ENCODE measurements at places on chromosomes 5 and 9. TPM values are rescaled to one million over a fixed set of nuclear protein-coding genes. Genes with fewer than 3 reads are reported as not detected.

DNA sequence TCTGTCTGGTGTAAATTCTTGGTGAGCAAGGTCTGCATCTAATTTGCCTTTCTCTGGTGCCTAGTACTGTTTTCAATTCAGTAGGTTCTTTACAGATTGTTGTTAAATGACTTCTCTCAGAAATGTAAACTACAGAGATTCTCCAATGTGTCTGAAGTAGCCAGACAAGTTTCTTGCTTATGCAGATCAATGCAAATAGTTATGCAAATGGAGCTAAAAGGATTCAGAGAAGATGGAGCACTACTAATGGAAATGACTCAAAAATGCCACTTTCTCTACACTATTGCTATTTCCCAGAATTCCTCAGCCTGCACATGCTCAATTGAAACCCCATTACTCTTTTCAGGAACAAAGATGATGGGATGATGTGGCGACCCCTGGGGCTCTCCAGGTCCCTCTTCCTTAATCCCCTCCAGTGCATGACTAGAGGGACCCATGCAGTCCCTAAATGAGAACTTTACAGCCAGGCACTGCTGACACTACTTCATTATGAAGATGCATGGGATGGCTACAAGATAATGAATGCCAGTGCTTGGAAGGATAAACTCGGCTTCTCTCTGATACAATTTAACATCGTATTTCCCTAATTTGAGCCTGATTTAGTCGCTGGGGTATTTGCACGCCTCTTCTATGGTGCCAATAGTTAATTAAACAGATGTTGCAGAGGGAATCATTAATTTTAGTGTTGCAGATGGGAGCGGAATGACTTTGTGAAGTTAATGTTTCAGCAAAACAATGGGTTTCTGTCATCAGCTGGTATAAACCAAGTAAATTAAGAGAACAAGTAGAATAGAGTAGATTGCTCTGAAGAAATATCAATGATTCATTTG, 753.2 kb downstream of the TLR4 start:
- no peak overlapping the region for H3K4me3 ChIP-seq
- no peaks in the 10 kb centered on the region for H3K27me3 ChIP-seq
- no peak for DNase-seq
- no peak overlapping the region for H3K27ac ChIP-seq
- no peaks in the 10 kb centered on the region for H3K36me3 ChIP-seq

DNA sequence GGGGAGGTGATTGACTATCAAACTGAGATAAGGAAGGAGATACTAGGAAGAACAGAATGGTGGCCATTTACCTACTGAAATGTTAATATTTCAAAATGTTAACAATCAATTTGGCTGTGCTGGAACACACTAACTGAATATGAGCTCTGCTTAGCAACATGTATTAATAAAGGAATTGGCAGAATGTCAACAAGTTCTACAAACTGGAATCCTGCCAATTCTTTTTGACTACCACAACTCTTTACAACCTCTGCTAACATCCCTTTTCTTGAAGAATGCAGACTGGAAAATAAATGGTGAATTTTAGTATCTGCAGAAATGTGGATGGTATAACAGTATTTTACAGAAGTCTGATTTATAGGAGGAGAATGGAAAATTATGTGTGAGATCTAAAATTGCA, 446.4 kb downstream of the ISL1 start:
- H3K36me3 ChIP-seq: no peaks in the 10 kb centered on the region
- no peaks in the 10 kb centered on the region for H3K4me1 ChIP-seq
- H3K27ac ChIP-seq: no peak overlapping the region
- DNase-seq: no peak
- H3K4me3 ChIP-seq: no peak overlapping the region
- no peaks in the 10 kb centered on the region for H3K27me3 ChIP-seq

- no peak for DNase-seq
- no peaks in the 10 kb centered on the region for H3K27me3 ChIP-seq
- H3K36me3 ChIP-seq: no peaks in the 10 kb centered on the region
- H3K4me3 ChIP-seq: no peak overlapping the region
- H3K27ac ChIP-seq: no peak overlapping the region
These were observed 30.4 kb downstream of the KCNIP1 start for GRCh38 chr5:170534177-170534576.

DNA sequence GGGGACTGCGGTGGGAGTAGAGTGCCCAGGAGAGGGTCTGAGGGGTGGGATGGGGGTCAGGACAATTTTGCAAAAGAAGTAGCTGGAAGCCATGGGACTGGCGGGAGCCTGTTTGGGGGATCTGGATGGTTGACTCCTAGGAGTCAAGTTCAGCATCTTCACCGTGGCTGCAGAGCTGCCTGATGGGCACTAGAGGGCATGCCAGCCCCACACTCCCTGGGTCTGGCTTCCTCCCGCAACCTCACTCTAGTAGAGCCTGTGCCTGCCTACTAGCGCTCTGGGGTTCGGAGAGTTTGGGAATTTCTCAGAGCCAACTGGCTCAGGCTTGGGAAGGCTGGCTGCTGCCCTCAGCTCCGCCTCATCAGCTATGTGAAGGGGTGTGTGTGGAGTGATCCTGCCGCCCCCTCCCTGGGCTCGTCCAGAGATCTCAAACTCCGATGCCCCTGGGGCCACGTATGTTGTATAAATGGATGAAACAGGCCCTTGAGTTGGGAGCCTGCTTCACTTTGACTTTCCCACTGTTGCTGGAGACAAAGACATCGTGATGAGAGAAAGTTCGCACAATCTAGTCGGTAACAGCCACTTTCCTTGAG, 10.8 kb downstream of the TSPAN17 start:
- H3K27ac ChIP-seq: no peak overlapping the region
- H3K4me3 ChIP-seq: no peak overlapping the region
- H3K4me1 ChIP-seq: no peaks in the 10 kb centered on the region
- peaks cover 8% of the 10 kb centered on the region for H3K36me3 ChIP-seq
- peak; percentile 56 for DNase-seq

- H3K36me3 ChIP-seq: no peaks in the 10 kb centered on the region
- no peaks in the 10 kb centered on the region for H3K4me1 ChIP-seq
- H3K27me3 ChIP-seq: no peaks in the 10 kb centered on the region
These were observed 67.9 kb upstream of the ADAMTS2 start for GRCh38 chr5:179413086-179413690.

DNA sequence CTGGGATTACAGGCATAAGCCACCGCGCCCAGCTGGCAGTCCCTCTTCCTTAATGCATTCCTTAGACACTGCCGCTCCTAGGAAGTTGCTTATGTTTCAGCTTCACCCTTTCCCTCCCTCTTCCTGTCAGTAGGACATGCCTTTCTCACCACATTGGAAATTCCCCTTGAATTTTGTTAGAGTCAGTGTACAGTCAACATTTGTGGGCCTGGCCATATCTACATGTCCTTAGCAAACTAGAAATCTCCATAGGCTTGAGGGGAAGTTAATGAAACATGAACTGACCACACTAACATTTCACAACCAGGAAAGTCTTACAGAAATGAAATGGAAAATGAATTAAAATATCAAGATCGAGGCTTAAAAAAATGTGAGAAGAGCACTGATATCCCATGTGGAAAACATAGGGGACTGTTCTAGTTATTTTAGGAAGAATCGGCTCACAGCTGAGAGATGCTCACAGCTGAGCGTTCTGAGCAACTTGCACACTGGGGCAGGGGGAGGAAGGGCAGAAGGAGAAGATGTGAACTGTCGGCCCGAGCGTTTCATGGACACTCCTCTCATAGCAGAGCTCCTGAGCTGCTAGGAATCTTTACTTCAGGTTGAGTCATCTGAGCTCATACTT, 21.1 kb upstream of the LVRN start:
- H3K4me1 ChIP-seq: no peaks in the 10 kb centered on the region
- no peak overlapping the region for H3K4me3 ChIP-seq
- no peaks in the 10 kb centered on the region for H3K36me3 ChIP-seq
- no peak overlapping the region for H3K27ac ChIP-seq
- H3K27me3 ChIP-seq: no peaks in the 10 kb centered on the region
- DNase-seq: no peak

GRCh38 chr9:84254972-84255371, 85.6 kb downstream of the SLC28A3 start:
- peaks cover 31% of the 10 kb centered on the region for H3K4me1 ChIP-seq
- DNase-seq: peak; percentile 96
- no peaks in the 10 kb centered on the region for H3K36me3 ChIP-seq
- H3K27ac ChIP-seq: peak overlapping the region; percentile 96
- no peaks in the 10 kb centered on the region for H3K27me3 ChIP-seq
- no peak overlapping the region for H3K4me3 ChIP-seq

GRCh38 chr5:80266566-80266965, 10.7 kb upstream of the SERINC5 start:
- DNase-seq: no peak
- H3K4me1 ChIP-seq: peaks cover 4% of the 10 kb centered on the region
- H3K36me3 ChIP-seq: no peaks in the 10 kb centered on the region
- H3K27ac ChIP-seq: no peak overlapping the region
- no peak overlapping the region for H3K4me3 ChIP-seq

DNA sequence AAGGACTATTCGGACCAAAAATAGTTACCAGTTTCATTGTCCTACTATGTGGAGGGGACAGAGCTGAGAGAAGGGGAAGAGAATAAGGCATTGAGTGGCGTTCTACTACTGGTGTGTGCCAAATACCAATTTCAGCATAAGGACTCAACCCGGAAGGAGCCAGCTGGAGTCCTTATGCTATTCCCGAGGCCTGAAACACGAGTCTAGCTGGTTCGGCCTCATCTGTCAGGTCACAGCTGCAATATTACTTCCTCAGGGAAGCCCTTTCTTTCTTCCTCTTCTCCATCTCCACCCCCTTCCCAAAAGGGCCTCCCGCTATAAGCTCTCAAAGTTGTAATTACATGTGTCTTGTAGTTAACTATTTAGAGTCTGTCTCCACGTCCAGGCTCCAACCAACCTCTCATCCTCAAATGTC, 20.5 kb upstream of the FER start:
- DNase-seq: peak; percentile 40
- H3K27ac ChIP-seq: peak overlapping the region; percentile 85
- no peaks in the 10 kb centered on the region for H3K36me3 ChIP-seq
- peak overlapping the region; percentile 81 for H3K4me3 ChIP-seq
- peaks cover 15% of the 10 kb centered on the region for H3K4me1 ChIP-seq
- H3K27me3 ChIP-seq: no peaks in the 10 kb centered on the region

- no peaks in the 10 kb centered on the region for H3K36me3 ChIP-seq
- no peaks in the 10 kb centered on the region for H3K27me3 ChIP-seq
- no peak overlapping the region for H3K27ac ChIP-seq
- H3K4me1 ChIP-seq: no peaks in the 10 kb centered on the region
These were observed 533.5 kb downstream of the ZNF608 start for GRCh38 chr5:124212934-124213333.

- no peak for DNase-seq
- no peaks in the 10 kb centered on the region for H3K27me3 ChIP-seq
- H3K4me1 ChIP-seq: peaks cover 4% of the 10 kb centered on the region
- no peaks in the 10 kb centered on the region for H3K36me3 ChIP-seq
- no peak overlapping the region for H3K4me3 ChIP-seq
These were observed 13.2 kb upstream of the AUH start for GRCh38 chr9:91374939-91375338.

DNA sequence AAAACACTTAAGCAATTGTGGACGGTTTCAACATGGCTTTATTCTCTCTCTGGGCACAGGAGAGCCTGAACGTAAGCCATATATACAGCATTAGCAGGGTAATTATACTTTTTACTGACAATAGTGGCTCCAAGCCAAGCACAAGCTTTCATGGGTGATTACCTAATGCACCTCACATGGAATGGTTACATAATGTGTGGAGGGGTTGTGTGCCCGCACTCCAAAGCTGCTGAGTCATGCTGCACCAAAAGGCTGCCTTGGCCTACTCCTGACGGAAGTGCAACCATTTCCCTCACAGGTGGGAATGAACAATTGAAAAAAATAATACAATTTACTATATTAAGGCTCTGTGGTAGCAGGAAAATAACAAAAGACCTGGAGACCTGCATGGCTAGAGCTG, 86.5 kb upstream of the ATP10B start:
- H3K36me3 ChIP-seq: no peaks in the 10 kb centered on the region
- H3K4me3 ChIP-seq: no peak overlapping the region
- no peak overlapping the region for H3K27ac ChIP-seq
- DNase-seq: peak; percentile 49
- H3K27me3 ChIP-seq: no peaks in the 10 kb centered on the region
- H3K4me1 ChIP-seq: no peaks in the 10 kb centered on the region

DNA sequence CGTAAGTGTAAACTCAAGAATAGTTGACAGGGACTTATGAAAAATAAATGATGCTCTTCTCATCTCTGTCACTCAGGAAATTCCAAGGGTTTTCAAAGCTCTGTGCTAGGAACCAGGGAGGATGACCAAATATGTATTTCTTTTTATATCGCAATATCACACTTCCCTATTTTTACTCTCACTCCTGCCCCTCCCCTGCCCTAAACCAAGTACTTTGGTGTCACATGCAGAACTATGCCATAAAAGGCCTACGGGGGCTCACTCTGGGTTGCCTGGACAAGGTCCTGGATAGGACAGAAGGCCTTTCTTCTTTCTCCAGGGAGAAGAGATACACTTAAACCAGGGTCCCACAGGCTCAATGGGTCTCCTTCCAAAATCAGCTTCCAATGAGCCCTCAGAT, 8.3 kb upstream of the RETREG1 start:
- no peaks in the 10 kb centered on the region for H3K4me1 ChIP-seq
- no peak overlapping the region for H3K27ac ChIP-seq
- no peaks in the 10 kb centered on the region for H3K27me3 ChIP-seq

Gene ESM1
- 2.3 TPM for total RNA-seq

Gene PRRX2
- 10.6 TPM for total RNA-seq

Gene WNK2
- 7.9 TPM for total RNA-seq

Gene SEMA6A
- total RNA-seq: 28.2 TPM

Gene HSDL2
- total RNA-seq: 41.5 TPM

Gene TRIO
- 103 TPM for total RNA-seq

Gene TAF11L5
- not detected for total RNA-seq

Gene BICD2
- 28.7 TPM for total RNA-seq

Measured in thyroid gland (tissue), 4 donors.